Activated CD8-positive, alpha-beta memory T cell treated with anti-CD3 and anti-CD28 coated beads, Interleukin-2, amount 10 ng/mL, durations not matched to agents 7 days and 5 days (primary cell): ENCODE measurements at places on chromosomes 13 and 19.

DNA sequence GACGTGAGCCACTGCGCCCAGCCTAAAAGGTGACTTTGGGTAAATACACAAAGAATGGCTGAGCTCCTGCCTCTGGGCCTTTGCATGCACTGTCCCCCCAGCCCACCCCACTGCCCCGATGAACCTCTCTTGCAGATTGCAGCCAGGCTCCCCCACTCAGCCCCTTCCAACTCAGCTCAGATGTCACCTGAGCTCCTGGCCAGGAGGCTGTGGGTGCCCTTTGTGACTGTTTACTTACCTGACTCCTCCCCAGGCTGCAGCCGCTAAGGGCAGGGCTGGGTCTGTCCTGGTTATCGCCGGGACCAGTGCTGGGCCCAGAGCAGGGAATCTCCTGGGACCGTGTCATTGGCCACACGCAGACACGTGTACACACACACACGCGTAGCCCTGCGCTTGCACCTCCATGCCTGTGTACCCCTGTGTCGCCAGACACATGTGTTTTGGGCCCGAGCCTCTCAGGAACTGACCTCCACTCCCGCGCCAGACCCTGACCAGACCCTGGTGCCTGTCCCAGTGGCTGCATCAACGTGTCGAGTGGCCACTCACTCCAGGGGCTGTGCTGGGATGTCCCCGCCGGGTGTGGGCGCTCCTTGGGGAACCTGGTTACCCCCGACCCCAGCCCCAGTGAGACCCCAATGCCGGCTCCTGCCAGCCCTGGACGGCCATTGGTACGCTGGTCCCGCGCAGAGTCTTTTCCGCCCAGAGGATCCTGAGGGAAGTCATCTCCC is 18.7 kb downstream of the EFNA2 start:
- H3K4me1 ChIP-seq, result no peaks in the 10 kb centered on the region
- no peak overlapping the region for H3K4me3 ChIP-seq
- no peak overlapping the region for H3K27ac ChIP-seq
- DNase-seq, result no peak
- no peaks in the 10 kb centered on the region for H3K27me3 ChIP-seq

- no peak for DNase-seq
- peaks cover 31% of the 10 kb centered on the region for H3K4me1 ChIP-seq
- no peak overlapping the region for H3K27ac ChIP-seq
- no peak overlapping the region for H3K4me3 ChIP-seq
These were observed 63.5 kb upstream of the MYCBP2 start for GRCh38 chr13:77390391-77390790.

DNA sequence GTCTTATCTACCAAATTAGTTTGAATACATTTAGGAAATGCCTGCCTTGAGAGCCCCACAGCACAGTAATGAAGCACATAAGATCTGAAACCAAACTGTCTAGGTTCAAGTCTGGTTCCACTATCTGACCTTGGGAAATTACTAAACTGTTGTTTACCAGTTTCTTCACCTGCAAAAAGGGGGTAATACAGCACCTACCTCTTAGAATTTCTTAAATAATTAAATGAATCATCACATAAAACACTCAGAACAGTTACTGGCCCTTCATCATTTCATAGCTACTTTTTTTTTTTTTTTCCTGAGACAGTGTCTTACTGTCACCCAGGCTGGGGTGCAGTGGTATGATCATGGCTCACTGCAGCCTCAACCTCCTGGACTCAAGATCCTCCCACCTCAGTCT is 59.6 kb downstream of the USP12 start:
- DNase-seq, result no peak
- H3K36me3 ChIP-seq, result peaks cover 42% of the 10 kb centered on the region
- no peak overlapping the region for H3K27ac ChIP-seq
- H3K4me1 ChIP-seq, result peaks cover 19% of the 10 kb centered on the region
- no peaks in the 10 kb centered on the region for H3K27me3 ChIP-seq

GRCh38 chr19:40312533-40312932 is 27.4 kb upstream of the AKT2 start:
- H3K4me1 ChIP-seq, result peaks cover 11% of the 10 kb centered on the region
- no peak overlapping the region for H3K27ac ChIP-seq
- no peaks in the 10 kb centered on the region for H3K27me3 ChIP-seq
- no peak overlapping the region for H3K4me3 ChIP-seq
- H3K36me3 ChIP-seq, result peaks cover 3% of the 10 kb centered on the region
- DNase-seq, result no peak

- H3K4me3 ChIP-seq, result no peak overlapping the region
- no peak overlapping the region for H3K27ac ChIP-seq
These were observed 151.1 kb downstream of the SIPA1L3 start for GRCh38 chr19:38057959-38058690.

DNA sequence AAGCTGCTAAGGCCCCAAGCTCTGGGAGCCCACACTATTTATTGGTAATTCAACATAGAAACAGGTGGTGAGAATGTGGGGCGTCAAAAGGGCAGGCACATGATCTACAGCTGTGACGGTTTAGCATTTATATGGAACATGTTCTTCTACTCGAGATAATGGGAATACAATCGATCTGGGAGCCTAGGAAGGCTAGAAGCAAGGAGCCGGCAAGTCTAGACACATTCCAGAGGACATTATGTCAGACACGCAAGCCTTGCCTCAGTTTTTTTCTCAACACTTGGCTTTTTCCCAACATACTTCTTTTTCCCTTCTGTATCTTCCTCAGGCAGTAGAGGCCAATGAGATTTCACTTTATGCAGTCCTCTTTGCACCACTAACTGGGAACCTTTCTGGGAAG is 315.7 kb upstream of the SLITRK5 start:
- H3K27me3 ChIP-seq, result no peaks in the 10 kb centered on the region
- DNase-seq, result no peak
- H3K4me3 ChIP-seq, result no peak overlapping the region
- H3K27ac ChIP-seq, result no peak overlapping the region

- no peaks in the 10 kb centered on the region for H3K36me3 ChIP-seq
- H3K4me3 ChIP-seq, result no peak overlapping the region
- no peaks in the 10 kb centered on the region for H3K27me3 ChIP-seq
These were observed 10.8 kb downstream of the PAK4 start for GRCh38 chr19:39136225-39136940.

GRCh38 chr19:16207490-16208025 is 9.8 kb downstream of the AP1M1 start:
- no peak overlapping the region for H3K4me3 ChIP-seq
- no peak overlapping the region for H3K27ac ChIP-seq
- peaks cover 39% of the 10 kb centered on the region for H3K4me1 ChIP-seq
- peaks cover 61% of the 10 kb centered on the region for H3K36me3 ChIP-seq

- no peaks in the 10 kb centered on the region for H3K4me1 ChIP-seq
- no peak overlapping the region for H3K4me3 ChIP-seq
- no peaks in the 10 kb centered on the region for H3K36me3 ChIP-seq
- no peak for DNase-seq
- no peaks in the 10 kb centered on the region for H3K27me3 ChIP-seq
These were observed 121.0 kb upstream of the ZNF91 start for GRCh38 chr19:23516266-23516665.
